ENCODE measurements at places on chromosomes 5 and 9. TPM values are rescaled to one million over a fixed set of nuclear protein-coding genes. Genes with fewer than 3 reads are reported as not detected.
A peak's percentile ranks its signal among the peaks of the same experiment; 100 is the strongest.

DNA sequence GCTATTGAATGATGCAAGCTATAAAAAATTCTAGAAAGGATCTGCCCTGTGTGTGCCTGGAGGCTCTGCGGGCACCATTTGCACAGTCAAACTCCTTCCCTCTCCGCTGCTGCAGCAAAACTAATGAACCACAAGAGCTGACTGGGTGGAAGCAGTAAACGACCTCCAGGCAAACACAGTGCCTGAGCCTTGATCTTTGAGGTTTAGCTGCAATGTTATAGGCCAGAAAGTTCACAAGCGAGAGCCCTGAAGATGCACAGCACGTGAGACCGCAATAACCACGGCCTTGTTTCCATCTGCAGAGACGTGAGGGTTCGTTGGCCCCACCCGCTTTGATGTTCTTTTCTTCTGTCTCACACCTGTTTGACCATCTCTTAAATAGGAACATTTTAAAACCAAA lies 69.2 kb upstream of the S1PR3 start:
- H3K27me3 ChIP-seq, result no peaks in the 10 kb centered on the region
- no peak overlapping the region for H3K27ac ChIP-seq
- no peak overlapping the region for H3K4me3 ChIP-seq
- H3K36me3 ChIP-seq, result no peaks in the 10 kb centered on the region

The FAM153A gene
- 0.28 TPM for total RNA-seq

DNA sequence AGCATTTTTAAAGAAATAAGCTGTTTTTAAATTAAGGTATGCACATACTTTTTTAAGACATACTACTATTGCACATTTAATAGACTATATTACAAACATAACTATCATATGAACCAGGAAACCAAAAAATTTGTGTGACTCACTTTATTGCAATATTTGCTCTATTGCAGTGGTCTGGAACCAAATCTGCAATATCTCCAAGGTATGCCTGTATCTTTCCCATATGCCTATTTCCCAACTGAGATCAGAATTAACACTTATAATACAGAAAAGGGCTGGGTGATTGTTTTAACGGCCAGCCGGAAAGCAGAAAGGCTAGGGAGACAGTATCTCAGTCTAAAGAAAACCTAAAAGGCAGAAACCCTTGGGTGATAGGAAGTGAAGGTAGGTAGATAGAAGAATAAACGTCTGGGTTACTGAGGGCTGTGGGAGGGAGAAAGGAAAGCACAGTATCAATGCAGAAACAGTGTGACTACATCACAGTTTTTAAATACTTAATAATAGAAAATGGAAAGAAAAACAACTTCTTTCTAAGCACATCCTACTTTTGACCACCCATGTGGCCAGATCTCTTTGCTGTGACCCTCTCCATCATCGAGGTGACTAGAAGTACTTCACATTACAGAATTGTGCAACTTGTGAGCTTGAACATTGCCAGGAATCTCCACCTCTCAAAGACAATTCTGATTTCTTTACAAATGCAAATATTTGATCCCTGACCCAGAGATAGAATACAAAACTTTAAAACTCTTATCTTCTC lies 126.4 kb downstream of the LPAR1 start:
- H3K4me1 ChIP-seq, result no peaks in the 10 kb centered on the region
- no peak for DNase-seq
- no peaks in the 10 kb centered on the region for H3K36me3 ChIP-seq
- H3K27ac ChIP-seq, result peak overlapping the region; percentile 37
- no peak overlapping the region for H3K4me3 ChIP-seq
- no peaks in the 10 kb centered on the region for H3K27me3 ChIP-seq

DNA sequence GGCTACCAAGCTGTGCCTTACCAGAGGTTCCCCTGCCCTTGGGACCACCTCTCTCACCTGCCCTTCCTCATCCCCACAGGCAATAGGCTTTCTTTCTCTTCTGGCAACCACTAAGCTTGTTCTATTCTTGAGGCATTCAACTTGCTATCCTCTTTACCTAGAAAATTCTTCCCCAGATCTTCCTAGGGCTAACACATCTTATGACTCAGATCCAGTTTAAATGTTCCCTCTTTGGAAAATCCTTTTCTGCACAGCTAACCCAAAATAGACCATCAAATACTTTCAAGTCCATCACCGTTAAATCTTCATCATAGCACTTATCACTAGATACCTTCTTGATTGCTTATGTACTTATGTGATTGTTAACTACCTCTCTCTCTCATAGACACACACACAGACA lies 93.7 kb downstream of the ENC1 start:
- no peaks in the 10 kb centered on the region for H3K36me3 ChIP-seq
- no peak for DNase-seq
- H3K27ac ChIP-seq, result no peak overlapping the region
- no peaks in the 10 kb centered on the region for H3K4me1 ChIP-seq

- H3K27me3 ChIP-seq, result no peaks in the 10 kb centered on the region
- no peak for DNase-seq
- no peak overlapping the region for H3K4me3 ChIP-seq
These were observed 45.7 kb upstream of the IPPK start for GRCh38 chr9:92715488-92716231.

GRCh38 chr5:9462109-9462508 lies 83.8 kb downstream of the SEMA5A start:
- no peak overlapping the region for H3K27ac ChIP-seq
- H3K4me3 ChIP-seq, result no peak overlapping the region
- H3K27me3 ChIP-seq, result no peaks in the 10 kb centered on the region

GRCh38 chr5:9833871-9834270 lies 203.7 kb upstream of the TAS2R1 start:
- no peak for DNase-seq
- no peaks in the 10 kb centered on the region for H3K36me3 ChIP-seq
- H3K27me3 ChIP-seq, result no peaks in the 10 kb centered on the region
- H3K27ac ChIP-seq, result no peak overlapping the region
- no peak overlapping the region for H3K4me3 ChIP-seq

The TERT gene
- total RNA-seq, result 1.7 TPM

- no peaks in the 10 kb centered on the region for H3K27me3 ChIP-seq
- DNase-seq, result no peak
- no peaks in the 10 kb centered on the region for H3K36me3 ChIP-seq
These were observed 5.3 kb upstream of the CTXN3 start for GRCh38 chr5:127643607-127644006.

GRCh38 chr5:190366-191035 lies 794 bp upstream of the LRRC14B start:
- DNase-seq, result no peak
- H3K4me1 ChIP-seq, result peaks cover 3% of the 10 kb centered on the region
- no peak overlapping the region for H3K4me3 ChIP-seq
- H3K36me3 ChIP-seq, result no peaks in the 10 kb centered on the region
- H3K27me3 ChIP-seq, result no peaks in the 10 kb centered on the region

DNA sequence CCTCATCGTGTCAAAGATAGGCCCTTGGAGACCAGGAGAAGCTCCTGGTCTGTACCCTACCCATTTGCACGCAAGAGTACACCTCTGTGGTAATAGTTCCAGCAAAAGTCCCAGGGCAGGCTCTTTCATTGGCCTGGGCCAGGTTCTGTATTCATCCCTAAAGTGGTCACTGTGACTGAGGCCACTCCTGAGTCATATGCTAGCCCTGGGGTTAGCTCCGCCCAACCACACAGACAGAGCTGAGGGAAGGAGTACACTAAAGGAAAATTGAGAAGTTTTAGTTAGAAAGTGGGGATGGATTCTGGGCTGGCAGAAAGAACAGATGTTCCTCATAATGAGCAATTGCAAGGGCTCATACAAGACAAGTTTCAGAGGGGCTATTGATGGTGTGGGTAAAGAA lies 206.7 kb downstream of the ARHGAP26 start:
- no peak overlapping the region for H3K4me3 ChIP-seq
- H3K36me3 ChIP-seq, result no peaks in the 10 kb centered on the region
- no peak for DNase-seq
- no peaks in the 10 kb centered on the region for H3K4me1 ChIP-seq
- no peak overlapping the region for H3K27ac ChIP-seq
- no peaks in the 10 kb centered on the region for H3K27me3 ChIP-seq

- no peaks in the 10 kb centered on the region for H3K4me1 ChIP-seq
- DNase-seq, result no peak
- no peak overlapping the region for H3K27ac ChIP-seq
- no peaks in the 10 kb centered on the region for H3K27me3 ChIP-seq
- H3K4me3 ChIP-seq, result no peak overlapping the region
These were observed 27.8 kb downstream of the ZCCHC7 start for GRCh38 chr9:37148181-37148580.

DNA sequence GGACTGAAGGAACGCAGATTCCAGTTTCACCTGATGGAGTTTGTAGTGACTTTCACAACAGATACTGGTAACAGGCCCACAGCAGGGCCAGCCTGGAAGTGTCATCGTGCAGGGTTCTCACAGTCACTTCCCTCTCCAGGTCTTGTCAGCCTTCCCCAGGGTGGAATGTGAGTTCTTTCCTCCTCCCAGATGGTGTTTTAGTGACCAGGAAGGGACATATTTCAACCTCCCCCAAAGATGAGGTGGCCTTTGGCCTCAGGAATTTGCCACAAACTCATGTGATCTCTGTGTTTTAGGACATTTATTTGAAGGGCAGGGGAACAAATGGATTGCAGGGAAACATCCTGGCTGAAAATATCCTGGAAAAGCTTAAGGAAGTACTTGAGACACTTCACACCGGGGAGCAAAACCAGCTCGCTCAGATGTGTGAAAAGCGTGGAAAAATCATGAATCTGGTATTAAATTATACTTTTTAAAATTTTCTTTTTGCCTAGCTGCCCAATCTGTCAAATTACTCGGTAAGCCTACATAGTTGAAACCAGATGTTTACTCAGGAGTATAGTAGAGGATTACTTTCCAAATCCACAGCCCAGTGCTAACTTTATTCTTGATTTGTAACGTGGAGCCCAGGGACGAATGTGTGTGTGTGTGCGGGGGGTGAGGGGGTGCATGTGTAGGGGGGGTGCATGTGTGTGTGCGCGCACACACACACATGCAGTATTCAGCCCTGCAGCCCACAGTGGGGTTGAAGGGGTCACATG lies 66.8 kb downstream of the PTPDC1 start:
- no peak overlapping the region for H3K4me3 ChIP-seq
- no peaks in the 10 kb centered on the region for H3K36me3 ChIP-seq
- no peaks in the 10 kb centered on the region for H3K4me1 ChIP-seq
- no peak for DNase-seq
- no peak overlapping the region for H3K27ac ChIP-seq

DNA sequence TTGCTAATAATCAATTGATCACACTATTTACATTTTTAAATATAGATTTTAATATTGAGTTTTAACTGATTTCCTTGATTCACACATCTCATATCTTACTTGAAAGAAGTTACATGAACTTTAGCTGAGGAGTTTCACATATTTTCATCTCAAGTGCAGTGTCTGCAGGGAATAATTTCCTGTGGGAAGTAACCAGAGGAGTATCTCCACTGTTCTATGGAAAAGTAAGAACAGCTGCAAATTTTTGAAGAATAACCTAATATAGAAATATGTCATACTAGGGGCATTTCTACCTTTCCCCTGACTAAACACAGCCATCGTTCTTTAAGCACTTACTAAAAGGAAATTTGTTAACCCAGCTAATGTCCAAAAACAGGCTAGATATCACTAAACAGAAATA lies 546.4 kb downstream of the EFNA5 start:
- no peak for DNase-seq
- no peak overlapping the region for H3K4me3 ChIP-seq
- no peak overlapping the region for H3K27ac ChIP-seq
- no peaks in the 10 kb centered on the region for H3K4me1 ChIP-seq
- H3K27me3 ChIP-seq, result no peaks in the 10 kb centered on the region

The PCDHA6 gene
- total RNA-seq, result 0.35 TPM

GRCh38 chr5:61347080-61347479 lies 15.0 kb downstream of the ZSWIM6 start:
- H3K4me3 ChIP-seq, result no peak overlapping the region
- no peak for DNase-seq
- H3K27me3 ChIP-seq, result no peaks in the 10 kb centered on the region
- H3K27ac ChIP-seq, result no peak overlapping the region
- no peaks in the 10 kb centered on the region for H3K4me1 ChIP-seq

The TMEM215 gene
- not detected for total RNA-seq

- H3K4me3 ChIP-seq, result no peak overlapping the region
- no peaks in the 10 kb centered on the region for H3K4me1 ChIP-seq
- DNase-seq, result no peak
- no peaks in the 10 kb centered on the region for H3K36me3 ChIP-seq
These were observed 208.4 kb upstream of the CD180 start for GRCh38 chr5:67405101-67405364.

The KLHL9 gene
- total RNA-seq, result 23.1 TPM

GRCh38 chr9:38058452-38059232 lies 10.4 kb downstream of the SHB start:
- H3K4me1 ChIP-seq, result no peaks in the 10 kb centered on the region
- no peak for DNase-seq
- H3K36me3 ChIP-seq, result no peaks in the 10 kb centered on the region
- no peak overlapping the region for H3K4me3 ChIP-seq

DNA sequence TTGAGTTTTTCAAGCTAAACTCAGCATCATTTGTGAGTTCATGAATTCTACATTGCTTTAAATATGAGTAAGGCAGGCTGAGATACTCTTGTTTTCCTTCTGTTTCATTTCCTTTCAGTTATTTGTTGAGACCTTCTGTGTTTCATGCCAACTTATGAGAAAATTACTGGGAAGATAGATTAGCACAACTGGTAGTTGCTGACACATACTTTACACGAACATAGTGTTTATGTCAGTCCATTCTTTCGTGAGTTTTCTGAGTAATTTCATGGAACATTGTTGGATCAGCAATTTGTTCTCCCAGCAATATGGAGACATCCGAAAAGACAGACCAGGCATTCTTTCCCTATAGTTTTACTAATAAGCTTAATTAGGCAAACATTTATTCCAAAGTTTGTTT lies 102.0 kb upstream of the SMC5 start:
- H3K4me3 ChIP-seq, result no peak overlapping the region
- no peak for DNase-seq
- no peaks in the 10 kb centered on the region for H3K36me3 ChIP-seq
- no peaks in the 10 kb centered on the region for H3K27me3 ChIP-seq
- H3K27ac ChIP-seq, result no peak overlapping the region

The C6 gene
- 1.5 TPM for total RNA-seq

The KLF4 gene
- 170 TPM for total RNA-seq
